ENCODE measurements at places on chromosomes 12 and 14.

DNA sequence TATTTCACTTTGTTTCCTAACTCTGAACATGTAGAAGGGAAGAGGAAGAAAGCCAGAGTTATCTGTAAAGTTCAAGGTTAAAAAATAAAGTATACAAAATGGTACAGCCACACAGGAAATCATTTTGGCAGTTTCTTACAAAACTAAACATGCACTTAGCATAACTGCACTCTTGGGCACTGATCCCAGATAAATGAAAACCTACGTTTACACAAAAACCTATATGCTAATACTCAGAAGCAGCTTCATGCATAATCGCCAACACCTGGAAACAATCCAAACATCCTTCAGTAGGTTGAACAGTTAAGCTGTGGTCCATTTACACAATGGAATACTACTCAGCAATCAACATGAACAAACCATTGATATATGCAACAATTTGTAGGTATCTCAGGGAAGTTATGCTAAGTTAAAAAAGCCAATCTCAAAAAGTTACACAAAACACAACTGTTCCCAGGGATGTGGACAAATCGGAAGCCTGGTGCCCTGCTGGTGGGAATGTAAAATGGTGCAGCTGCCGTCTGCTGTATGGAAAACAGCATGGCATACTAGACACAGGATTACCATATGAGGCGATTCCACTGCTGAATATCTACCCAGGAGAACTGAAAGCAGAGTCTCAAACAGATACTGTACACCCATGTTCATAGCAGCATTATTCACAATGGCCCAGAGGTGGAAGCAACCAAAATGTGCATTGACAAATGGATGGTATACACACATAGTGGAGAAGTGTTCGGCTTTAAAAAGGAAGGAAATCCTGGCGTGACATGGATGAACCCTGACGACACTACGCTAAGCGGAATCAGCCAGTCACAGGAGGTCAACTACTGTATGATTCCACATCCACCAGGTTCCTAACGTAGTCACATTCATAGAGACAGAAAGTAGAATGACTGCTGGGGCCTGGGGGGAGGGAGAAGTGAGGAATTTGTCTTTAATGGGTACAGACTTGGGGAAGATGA, 37.7 kb downstream of the NRDE2 start:
- no peak for DNase-seq

GRCh38 chr12:28800129-28800528, 348.9 kb upstream of the FAR2 start:
- DNase-seq: no peak

DNA sequence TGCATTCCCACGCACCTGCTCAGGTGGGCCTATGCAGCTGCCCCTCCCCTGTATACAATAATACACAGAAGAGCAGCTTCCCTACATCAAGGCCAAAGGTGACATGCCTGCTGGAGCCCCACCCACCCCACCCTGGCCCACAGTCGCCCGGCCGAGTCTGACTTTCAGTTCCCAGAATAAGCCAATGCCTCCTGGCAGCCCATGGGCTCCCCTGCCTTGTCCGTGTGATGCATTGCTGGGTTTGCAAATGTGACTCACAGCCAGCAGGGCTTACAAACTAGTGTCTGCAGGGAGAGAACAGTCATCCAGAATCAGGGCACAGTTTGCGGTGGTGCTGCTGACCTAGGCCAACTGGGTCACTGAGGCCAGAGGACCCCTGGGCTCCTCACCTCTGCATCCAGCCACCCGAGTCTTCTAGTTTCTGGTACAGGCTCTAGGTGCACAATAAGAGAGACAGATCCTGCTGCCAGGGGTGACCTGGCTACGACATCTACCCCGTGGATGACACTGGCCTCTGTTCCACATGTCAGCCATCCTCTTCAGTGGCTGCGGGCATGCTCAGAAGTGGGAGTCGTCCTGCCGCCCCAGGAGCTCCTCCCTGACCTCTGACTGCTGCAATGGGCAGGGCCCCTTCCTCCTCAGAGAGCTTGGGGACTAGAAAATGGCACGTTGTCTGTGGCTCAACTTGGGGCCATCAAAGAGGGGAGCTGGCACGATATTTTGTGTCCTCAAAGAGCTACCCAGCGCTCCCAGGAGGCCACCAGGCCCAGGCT, 84.5 kb downstream of the CHGA start:
- no peak for DNase-seq

GRCh38 chr14:100643426-100643825, 56.2 kb upstream of the BEGAIN start:
- DNase-seq: no peak

GRCh38 chr12:53775478-53776145, 23.8 kb upstream of the CISTR start:
- DNase-seq: no peak

DNA sequence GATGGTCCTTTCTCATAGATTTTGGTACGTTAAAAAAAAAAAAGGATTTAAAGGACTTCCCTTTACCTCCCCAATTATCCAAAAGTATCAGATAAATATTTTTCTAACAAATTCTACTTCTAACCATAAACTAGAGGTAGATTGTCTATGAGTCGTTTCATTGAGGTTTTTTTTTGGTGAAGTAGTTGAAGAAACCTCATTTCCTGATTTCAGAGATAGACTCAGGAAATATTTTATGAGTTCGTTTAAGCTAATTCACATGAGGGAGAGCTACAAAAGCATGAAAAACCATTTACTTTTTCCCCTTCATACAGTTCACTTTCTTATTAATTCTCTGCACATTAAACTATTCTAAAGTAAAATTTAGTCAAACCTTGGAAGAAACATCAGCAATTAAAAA, 112.5 kb downstream of the RALGAPA1 start:
- no peak for DNase-seq

DNA sequence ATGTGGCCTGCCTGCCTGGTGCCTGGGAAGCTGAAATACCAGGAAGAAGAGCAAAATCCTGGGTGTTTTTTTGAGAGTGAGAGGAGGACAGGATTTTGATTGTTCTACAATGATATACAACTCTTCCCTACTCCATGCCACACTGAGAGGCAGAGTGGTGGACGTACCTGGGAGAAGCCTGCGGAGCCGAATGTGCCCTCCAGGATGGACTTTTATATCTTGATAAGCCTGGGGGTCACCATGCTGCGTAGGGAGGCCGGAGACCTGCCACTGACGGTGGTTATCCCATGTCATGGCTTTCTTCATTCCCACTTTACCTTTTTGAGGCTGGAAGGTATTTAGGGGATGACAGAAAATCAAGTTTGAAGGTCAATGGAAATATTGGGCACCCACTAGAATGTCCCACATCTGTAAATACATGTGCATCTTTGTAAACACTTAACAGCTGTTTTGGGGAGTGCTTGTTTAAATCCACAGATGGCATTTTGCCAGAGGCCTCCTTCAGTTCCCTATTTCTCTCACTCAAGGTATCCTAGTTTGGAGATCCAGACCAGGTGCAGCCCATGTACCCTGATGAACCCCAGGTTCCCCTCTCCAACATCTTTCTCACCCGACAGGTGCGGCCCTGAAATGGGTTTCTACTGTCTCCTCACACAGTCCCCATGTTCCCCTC, 1.1 kb upstream of the GLT1D1 start:
- DNase-seq: no peak

GRCh38 chr12:28460420-28461130, 270.3 kb downstream of the CCDC91 start:
- no peak for DNase-seq

DNA sequence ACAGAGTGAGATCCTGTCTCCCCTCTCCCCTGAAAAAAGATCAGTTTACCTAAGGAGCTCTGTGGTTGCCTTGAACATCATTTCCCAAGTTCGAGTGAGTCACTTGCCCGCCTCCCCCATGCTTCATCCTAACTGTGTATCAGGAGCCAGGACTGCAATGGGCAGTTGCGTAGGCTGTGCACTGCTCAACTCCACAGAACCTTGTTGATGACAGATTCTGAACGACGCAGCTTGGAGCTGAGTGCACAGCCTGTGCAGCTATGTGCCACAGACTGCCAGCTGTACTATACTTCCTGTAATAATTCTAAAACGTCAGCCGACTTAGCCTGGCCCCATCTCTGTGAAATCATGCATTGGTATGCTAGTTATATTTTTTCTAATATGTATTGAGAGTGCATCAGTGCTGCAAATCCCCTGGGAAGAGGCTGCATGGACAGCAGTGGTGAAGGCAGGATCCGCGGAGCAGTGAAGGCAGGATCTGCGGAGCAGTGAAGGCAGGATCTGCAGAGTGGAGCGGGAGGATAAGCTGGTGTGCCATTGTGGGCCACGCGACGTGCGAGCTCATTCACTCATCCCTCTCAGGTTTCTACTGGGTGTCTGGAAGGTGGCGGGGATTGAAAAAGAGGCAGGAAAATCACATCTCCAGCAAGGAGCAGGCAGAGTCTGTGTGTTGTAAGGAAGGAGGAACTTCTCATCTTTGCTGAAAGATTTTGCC, 80.8 kb downstream of the GALNT9 start:
- no peak for DNase-seq

GRCh38 chr14:101225157-101226152, 321.9 kb upstream of the RTL1 start:
- no peak for DNase-seq

- DNase-seq: no peak
Observed at GRCh38 chr12:52818388-52818787, 4.5 kb upstream of the KRT4 start.

- DNase-seq: no peak
Observed at GRCh38 chr12:124451637-124452243, 115.7 kb downstream of the NCOR2 start.

DNA sequence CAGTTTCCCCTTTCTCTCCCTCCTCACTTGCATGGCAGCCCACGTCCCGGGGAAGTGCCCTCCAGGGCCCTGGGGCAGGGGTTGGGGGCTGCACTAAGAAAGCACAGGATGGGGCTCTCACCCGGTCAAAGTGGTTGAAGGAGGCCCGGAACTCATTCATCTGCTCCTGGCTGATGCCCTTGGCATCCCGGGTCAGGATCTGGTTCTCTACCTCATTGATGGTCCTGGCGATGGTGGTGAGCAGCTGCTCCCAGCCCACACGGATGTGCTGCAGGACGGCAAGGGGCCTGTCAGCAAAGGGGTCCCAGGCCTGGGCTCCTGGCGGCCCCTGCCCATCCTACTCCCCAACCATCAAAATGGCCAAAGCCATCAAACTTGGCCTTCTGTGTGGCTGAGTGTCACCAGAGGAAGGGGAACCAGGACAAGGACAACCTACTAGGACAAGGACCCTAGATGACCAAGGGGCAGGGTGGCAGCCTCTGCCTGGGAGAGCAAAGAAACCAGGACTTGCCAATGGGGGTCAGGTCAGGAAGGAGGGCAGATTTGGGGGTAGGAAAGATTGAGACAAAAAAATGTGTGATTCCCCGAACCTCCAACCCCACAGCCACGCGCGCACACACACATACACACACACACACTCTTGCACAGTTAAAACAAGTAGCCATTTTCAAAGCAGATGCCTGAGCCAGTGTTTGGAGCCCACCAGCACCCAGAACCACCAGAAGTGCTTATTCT, 87.1 kb upstream of the ZFP36L1 start:
- DNase-seq: no peak

DNA sequence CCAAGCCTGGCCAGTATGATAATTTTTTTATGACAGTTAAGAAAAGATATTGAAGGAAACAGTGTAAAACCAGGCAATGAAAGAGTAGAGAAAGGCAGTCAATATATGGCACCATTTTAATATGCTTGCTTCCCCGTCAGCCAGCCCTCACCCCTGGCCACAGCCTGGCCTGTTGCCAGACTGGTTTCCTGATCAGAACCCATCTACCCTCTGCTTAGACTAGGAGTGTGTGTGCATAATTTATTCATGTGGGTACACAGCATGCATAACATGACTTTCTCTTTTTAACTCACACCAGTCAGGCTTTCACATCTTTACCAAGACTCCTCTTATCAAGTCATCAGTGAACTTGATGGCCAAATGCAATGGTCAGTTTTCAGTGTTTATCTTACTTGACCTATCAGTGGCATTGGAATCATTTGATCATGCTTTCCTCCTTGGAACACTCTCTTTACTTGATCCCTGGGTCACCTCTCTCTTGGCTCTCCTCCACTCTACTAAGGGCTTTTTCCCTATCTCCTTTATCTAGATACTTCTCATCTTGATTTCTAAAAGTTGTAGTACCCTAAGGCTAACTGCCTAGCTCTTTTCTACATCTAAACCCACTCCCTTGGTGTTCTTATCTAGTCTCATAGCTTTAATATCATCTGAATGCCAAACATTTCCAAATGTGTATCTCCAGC, 10.0 kb upstream of the GPR19 start:
- DNase-seq: no peak

- DNase-seq: no peak
Observed at GRCh38 chr12:110561471-110562201, 21.5 kb downstream of the PPTC7 start.

DNA sequence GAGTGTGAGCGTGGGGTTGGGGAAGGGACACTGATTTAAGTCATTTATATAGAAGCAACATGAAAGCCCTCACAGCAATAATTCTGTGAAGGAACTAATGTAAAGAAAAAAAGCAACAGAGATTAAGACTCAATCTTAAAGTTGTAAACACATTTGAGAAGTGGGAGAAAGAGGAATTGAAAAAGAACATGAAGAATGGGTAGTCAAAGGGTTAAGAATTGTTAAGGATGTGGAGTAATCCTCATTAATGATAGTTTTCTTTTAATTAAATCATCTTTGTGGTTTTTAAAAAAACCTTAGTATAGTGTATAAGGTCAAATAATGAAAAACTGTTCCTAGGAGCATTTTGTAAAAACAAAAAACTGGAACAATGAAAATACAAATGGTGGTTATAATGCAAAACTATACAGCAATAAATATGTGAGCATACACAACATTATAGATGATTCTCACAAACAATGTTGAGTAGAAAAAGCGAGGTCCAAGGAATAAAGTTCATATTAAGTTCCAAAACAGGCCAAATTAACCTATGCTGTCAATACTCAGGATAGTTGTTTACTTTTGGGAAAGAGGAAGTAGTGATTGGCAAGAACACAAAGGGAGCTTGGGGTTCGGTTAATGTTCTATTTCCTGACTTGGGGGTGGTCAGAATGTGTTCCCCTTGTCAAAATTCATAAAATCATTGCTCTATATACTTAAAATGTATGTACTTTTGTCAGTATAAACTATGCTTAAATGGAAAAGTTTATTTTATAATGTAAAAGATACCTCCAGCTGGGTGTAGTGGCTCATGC, 120.4 kb upstream of the ATF7IP start:
- DNase-seq: no peak

DNA sequence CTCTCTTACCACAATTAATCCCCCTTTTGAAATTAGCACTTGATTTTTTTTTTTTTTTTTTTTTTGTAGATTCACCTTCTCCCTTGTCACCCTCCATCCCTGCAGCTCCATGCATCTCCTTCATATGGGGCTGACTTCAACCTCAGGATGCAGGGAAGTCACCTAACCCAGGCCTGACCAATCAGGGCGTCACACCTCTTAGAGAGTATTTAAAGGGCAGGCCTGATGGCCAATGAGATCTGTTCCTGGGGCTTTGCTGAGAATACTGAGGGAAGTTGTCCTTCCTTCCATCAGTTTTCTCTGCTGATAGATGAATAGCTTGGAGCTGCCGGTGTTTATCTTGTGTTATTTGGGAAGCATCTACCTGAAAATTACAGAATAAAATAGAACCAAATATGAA, 1104.7 kb upstream of the TMEM132C start:
- DNase-seq: no peak

GRCh38 chr14:102736956-102737355, 40.3 kb upstream of the TRAF3 start:
- no peak for DNase-seq

Data from stimulated activated CD8-positive, alpha-beta memory T cell treated with anti-CD3 and anti-CD28 coated beads, Interleukin-7, amount 100 ng/mL, for 48 hours (primary cell).